ENCODE measurements at places on chromosomes 16 and 17.

DNA sequence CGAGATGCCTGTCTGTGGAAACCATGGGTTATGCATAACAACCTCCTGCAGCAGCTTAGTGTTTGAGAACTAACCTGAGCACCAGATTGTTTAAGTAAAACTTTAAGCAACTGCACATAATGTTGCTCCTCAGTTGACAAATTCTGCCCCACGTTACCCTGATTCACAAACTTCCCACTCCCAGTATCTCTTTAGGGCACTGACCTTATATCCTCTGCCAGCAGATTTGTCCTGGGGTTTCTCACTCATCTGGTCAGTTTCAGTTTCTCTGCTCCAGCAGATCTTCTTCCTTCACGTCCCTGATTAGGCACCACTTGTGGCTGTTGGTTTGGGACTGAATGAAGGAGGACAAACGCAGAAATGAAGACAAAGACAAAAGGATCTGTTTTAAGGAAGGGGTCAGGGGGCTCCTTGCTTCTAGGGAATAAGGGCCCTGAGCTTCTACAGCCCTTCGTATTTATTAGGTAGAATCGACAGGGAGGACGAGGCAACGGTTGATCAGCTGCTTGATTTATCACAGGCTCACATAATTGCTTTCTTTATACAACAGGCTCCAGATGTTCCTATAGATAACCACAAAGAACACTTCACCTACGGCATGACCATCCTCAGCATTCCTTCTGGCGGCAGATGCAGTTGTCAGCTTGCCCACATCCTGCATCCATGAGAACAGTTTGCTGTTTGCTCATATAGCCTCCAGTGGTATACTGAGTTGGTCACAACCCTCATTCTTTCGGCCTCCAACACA, 13.5 kb upstream of the ZNF689 start:
- DNase-seq = no peak

- DNase-seq = no peak
Observed at GRCh38 chr17:61451538-61452300, 503 bp upstream of the TBX4 start.

DNA sequence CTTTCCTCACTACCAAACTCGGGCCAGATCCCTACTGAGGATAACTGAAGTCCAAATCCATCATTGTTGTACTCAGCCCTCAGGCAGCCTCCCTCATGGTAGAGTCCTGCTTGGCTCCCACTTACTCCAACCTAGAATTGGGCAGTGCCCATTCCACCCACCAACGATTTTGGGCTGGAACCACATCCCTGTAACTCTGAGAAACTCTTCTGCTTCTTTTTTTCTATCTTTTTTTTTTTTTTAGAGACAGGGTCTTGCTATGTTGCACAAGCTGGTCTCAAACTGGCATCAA, 1.2 kb downstream of the PRR14 start:
- no peak for DNase-seq

DNA sequence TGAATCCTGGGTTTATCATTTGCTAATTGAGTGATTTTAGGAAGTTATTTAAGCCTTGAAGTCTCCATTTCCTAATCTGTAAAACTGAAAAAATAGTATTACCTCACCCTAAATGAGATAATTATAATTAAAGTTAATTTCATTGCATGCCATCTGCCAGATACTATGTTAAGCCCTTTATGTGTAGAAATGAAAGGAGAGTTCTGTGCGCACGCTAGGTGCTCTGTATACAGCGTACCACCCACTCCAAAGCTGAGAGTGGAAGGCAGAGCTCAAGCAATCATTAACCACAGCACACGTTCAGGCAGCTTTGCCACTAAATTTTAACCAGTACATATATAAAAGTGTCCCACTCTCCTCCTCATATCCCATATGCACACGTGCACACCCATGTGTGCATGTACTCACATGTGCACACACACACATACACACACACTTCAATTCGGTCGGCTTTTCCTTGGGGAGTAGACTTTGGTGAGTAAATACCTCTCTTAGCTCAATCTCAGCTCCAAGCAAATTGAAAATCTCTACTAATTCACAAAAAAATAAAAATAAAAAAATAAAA, 204.8 kb downstream of the GRIN2A start:
- no peak for DNase-seq

DNA sequence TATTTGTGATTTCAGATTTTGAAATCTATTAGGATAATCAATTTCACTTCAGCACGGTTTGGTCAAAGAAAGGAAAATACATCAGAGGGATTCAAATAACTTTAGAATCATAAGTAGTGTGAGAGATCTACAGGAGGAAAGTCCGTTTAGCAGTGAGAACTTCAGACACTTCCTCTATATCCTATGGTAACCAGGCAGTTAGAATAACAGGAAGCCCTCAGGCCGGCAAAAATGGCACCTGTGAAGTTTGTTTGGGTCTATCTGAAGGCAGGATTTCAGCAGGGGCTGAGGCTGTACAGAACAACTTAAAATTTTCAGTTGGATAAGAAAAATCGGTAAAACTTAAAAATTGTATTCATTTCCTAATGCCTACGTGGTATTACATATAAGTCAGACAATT, 24.9 kb downstream of the KCNJ16 start:
- no peak for DNase-seq
